ENCODE measurements at places on chromosomes 7 and 10. TPM values are rescaled to one million over a fixed set of nuclear protein-coding genes. Genes with fewer than 3 reads are reported as not detected.

The SPDYE6 gene
- total RNA-seq = not detected

GRCh38 chr7:1975179-1975578 lies 257.6 kb downstream of the MAD1L1 start:
- no peak for DNase-seq

The ITPRID1 gene
- total RNA-seq = not detected

DNA sequence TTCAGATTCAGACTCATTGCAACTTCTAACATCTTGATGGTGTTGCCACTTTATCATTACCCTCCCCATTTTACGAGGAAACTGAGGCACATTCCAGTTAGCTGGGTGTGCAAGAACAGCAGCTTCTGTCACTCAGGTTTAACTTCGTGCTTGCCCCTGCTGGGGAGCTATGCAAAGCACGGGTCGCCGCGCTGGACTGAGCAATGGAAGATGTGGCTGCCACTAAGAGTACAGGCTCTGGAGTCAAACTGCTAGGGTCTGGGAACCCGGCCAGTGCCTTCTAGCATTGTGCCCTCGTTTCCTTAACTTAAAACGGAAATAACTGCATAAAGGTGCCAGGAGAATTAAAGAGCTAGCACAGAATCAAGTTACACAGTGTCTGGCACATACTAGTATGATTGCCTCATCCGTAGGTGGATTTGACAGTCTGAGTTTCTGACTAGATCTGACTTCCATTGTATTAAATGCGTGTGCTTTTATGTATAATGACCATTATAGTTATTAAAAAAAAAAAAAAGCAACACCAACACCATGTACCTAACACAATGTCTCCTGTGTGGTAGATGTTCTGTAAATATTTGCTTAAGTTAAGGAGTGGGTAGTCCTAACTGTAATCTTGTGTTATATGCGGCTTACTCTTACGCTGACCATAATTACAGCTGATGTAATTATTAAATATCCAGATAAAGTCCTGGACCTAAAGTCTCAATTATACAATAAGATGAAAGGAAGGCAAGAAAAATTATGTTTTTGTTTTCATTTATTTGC lies 842 bp downstream of the ZNF22 start:
- peak; percentile 81 for DNase-seq

DNA sequence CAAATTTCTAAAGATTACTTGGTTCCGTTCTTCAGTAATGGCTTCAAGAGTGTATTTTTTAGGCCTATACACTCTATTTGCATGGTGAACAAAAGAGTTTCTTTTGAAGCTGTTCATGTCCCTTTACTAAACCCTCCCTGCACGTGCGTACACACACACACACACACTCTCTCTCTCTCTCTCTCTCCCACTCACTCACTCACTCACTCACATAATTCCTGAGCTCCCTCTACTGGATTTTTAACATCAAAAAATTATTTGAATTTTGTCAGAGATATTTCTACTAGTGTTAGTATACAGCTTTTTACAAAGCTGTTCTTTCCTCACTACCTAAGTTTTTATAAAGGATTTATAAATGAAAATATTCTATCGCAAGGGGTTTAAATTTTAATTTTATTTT lies 85.9 kb downstream of the UBE3C start:
- DNase-seq = peak; percentile 68

DNA sequence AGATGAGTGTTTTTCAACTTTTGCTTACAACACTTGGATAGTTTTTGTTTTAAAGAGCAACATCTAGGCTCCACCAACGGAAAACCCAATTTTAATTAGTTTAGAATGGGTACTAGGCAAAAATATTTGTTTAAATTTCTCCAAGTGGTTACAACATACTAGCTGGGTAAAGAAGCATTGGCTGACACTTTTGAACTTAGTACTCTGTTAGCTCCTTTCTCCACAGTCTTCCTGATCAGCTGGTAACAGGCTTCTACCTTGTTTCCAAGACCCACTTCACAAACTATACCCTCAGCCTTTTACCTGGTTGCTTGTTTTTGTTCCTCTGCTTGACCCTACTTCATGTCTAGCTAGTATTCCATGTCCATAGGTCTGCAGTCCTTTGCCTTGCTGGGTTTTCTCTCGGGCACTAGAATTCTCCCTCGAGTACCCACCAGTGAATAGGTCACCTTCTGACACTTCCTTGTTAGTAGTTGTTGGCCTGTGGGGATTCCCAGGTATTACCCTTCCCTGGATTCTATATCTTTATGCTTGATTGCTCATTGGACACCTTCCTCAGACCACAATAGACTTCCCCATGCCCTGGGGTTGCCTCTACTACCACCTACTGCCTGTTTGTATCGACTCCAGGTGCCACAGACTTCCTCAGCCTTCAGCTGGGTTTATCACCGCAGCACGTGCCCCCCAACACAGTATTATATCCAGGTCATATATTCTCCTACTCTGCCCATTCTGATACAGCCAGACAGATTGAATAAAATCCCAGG lies 42.0 kb downstream of the PRPS1L1 start:
- DNase-seq = no peak

DNA sequence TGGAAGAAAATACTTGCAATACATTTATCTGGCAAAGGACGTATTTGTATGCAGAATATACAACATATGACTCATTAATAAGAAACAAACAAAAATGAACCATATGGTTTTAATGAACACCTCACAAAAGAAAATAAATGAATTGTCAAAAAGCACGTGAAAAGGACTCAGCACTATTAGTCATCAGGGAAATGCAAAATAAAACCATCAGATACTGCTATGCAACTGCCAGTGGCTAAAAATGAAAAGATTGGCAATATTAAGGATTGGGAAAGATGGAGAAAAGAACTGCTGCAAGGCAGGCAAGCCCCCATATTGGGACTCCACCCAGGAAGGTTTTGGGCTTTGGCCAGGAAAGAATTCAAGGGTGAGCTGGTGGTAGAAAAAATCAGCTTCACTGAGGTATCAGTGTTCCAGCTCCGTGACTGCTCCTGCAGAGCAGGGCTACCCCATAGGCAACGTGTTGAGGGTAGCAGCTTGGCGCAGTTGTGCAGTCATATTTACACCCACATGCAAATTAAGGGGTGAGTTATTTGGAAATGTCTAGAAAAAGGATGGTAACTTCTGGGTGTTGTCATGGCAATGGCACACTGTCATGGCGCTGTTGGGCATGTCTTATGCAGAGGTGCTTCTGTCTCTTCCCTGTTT lies 72.7 kb downstream of the CUBN start:
- peak; percentile 88 for DNase-seq

GRCh38 chr7:35720032-35720431 lies 25.1 kb upstream of the HERPUD2 start:
- DNase-seq = no peak

The PRDX3 gene
- total RNA-seq = 144 TPM

DNA sequence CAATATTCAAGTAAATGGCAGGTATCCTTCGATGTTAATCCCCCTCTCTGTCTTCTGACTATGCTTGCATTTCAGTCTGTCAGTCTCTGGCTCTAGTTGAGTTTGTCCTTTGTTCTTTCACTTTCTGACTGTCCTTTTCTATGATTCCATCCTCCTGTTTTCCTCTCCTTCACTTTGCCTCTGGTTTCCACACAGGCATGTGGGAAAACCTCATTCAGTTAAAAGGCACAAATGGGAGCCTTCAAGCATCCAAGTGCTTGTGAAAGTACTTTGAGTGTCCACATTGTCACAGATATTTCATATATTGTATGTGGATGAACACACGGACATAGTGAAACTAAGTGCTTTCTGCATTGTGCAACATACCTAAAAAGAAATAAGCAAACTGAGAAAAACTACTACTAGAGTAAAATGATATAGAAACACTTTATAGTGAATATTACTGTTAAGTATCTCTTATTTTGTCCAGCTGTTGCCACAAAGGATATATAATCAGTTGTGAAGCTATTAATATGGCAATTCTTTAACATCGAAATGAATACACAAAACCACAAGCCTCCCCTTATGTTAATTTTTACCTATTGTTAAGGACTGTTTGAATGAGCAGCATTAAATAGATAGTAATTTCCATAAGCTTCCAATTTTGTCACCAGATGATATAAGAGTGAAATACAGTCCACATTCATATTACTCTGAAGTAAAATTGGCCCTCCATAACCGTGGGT lies 71.7 kb downstream of the NRBF2 start:
- peak; percentile 55 for DNase-seq

- no peak for DNase-seq
These were observed 173.1 kb downstream of the HPSE2 start for GRCh38 chr10:99062591-99062990.

- DNase-seq = peak; percentile 62
These were observed 746.4 kb downstream of the TNS3 start for GRCh38 chr7:46835556-46835955.

The CDH23 gene
- total RNA-seq = 0.17 TPM

DNA sequence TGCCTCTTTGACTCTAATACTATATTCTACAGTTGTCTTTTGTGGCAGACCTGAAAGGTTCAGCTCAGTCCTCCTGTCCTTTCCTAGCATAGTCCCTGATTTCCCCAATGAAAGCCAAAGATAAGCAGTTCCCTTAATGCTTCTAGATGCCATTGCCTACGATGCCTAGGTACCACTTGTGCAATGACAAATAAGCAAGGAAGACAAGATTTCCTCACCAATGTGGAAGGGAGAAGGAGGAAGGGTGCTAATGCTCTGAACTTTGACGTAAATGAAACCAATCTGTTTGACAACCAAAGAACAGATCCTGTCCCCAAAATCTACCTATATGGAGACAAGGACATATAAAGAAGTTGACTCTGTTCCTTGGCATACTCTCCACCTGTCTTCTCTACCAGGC lies 393.3 kb downstream of the KCNMA1 start:
- DNase-seq = no peak

- DNase-seq = no peak
These were observed 76.2 kb downstream of the WDR11 start for GRCh38 chr10:120927352-120927751.

DNA sequence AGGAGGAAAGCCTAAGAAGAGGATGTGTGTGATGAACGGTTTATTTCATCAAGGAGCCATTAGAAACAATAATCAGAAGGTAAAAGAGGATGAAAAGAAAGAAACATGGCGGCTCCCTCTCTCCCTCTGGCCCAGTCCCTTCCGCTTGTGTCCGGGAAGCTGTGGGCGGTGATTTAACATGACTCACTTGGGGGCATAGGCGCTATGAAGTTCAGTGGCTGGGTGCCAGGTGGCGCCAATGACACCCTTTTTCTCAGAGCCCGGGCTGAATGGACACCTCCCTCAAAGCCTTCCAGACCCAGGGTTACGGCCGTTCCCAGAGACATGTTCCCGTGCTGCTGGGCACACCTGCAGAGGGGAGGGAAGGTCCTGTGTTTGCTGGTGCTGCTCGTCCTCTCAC lies 244.0 kb downstream of the SKAP2 start:
- no peak for DNase-seq

The TMEM229A gene
- total RNA-seq = not detected

The VIM gene
- total RNA-seq = 7,192 TPM

DNA sequence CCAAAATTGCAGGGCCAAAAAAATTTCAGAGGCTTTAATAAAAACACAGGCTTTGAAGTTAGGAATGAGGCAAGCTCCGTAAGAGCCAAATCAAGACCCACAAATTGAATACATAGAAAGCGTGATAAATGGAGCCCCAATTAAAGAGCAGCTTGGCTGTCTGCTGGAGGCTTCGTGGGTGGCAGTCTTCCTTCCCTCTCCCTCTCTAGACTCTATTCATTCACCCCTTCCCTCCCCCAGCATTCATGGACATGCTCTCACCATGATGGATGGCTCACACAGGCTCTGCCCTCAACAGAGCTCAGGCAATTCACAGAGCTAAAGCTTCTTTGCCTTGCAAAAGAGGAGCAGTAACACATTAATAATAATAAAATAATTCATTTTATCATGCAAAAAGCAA lies 214.1 kb downstream of the HERPUD2 start:
- DNase-seq = no peak

All from fibroblast of lung (primary cell).